ENCODE measurements at places on chromosomes 2 and 18. TPM values are rescaled to one million over a fixed set of nuclear protein-coding genes. Genes with fewer than 3 reads are reported as not detected.

Gene SCYGR6
- polyA plus RNA-seq, result not detected

Gene CNTNAP5
- 0.14 TPM for polyA plus RNA-seq

Gene VWC2L
- polyA plus RNA-seq, result not detected

Gene TMEM17
- polyA plus RNA-seq, result 1.4 TPM

Gene TLX2
- 0.14 TPM for polyA plus RNA-seq

Gene SPEG
- 63.9 TPM for polyA plus RNA-seq

Gene MEP1B
- not detected for polyA plus RNA-seq

Gene NTSR2
- not detected for polyA plus RNA-seq

DNA sequence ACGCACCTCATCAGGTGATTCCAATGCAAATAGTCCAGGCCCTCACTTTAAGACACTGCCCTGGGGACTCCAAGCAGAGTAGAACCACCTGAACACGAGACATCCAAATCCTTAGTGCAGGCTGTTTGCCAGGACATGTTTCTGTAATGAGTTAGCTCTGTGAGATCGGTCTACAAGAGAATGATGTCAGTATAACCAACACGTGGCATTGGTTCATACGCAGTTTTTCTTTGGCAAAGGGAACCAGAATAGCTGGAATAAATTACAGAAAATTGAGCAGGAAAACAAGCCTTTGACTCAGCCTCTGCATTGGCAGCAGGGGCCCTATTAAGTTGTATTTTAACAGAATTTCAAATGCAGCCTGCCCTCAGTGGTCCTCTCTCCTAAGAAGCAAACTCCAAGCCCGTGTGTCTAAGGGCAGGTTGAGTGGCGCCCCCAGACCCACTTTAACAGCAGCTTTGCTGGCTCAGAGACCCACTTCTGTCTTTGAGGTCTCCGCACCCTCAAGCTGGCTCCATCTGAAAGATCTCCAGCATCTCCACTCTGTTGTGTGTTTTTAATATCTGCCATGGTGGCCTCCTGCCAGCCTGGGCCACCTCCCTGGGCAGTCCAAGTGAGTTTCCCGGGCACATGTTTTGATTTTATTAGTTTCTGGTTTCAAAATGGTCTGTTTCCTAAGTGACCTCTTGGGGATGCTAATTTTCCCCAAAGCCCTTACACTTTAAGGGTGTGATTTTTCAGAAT, 61.3 kb downstream of the ALPK2 start:
- DNase-seq, result peak; percentile 97

- no peak for DNase-seq
Measured at GRCh38 chr2:160199683-160200389, at the start of gene ITGB6. ITGB6 (minus strand) TSS chr2:160200272; CDS start chr2:160200063, 209 bp downstream.

- no peak for DNase-seq
Measured at GRCh38 chr2:230202430-230203109, 17.2 kb downstream of the SP110 start.

DNA sequence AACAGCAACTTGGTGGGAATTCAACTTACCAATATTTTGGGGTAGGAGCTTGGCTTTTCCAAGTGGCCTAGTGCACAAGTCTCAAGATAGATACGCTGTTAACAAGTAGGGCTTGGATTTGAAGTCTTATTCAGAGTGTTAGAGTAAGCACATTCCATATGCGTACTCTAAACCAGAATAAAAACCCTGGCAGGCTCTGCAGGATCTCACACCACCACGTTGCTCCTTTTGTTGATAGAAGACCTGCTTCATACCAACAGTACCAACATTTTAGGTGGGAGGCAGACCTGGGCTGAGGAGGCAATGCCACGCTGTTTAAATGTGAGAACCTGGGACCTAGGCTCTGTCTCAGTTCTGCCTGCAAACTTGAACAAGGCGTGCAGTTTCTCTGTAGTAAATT, 214.0 kb downstream of the RNF144A start:
- no peak for DNase-seq

GRCh38 chr18:76658627-76659026, 163.6 kb upstream of the ZNF516 start:
- no peak for DNase-seq

- DNase-seq, result no peak
Measured at GRCh38 chr2:8627692-8628085, 54.2 kb upstream of the ID2 start.

GRCh38 chr2:120262150-120262549, 9.5 kb downstream of the RALB start:
- no peak for DNase-seq

GRCh38 chr2:8364668-8365067, 317.2 kb upstream of the ID2 start:
- DNase-seq, result no peak

DNA sequence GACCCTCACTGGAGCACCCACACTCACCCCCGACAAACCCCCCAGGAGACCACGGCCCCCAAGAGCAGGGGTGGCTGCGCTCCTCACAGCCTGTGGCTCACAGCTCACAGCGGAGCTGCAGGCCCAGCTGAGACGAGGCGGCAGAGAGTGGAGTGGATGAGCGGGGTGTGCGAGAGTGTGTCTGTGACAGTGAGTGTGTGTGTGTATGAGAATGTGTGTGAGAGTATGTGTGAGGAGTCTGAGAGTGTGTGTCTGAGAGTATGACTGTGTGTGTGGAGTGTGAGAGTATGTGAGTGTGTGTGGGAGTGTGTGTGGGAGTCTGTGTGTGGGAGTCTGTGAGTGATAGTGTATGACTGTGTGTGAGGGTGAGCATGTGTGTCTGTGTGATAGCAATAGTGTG, 55.3 kb upstream of the ID2 start:
- DNase-seq, result no peak

DNA sequence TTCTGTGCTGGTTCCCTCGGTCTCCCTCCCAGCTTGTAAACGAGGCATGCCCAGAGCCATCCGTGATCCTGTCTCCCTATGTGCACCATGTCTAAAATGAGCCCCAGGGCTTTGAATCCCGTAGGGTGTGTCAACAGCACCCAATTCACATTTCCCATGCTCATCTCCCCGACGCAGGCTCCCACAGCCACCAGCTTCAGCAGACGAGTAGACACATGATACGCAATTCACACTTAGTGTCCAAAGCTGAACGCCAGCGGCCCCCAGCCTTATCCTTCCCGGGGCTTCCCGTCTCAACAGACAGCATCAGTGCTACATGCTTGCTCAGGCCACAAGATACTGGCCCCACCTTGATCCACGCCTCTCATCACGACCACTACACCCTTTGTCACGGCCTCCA, 88.1 kb downstream of the EIPR1 start:
- no peak for DNase-seq

DNA sequence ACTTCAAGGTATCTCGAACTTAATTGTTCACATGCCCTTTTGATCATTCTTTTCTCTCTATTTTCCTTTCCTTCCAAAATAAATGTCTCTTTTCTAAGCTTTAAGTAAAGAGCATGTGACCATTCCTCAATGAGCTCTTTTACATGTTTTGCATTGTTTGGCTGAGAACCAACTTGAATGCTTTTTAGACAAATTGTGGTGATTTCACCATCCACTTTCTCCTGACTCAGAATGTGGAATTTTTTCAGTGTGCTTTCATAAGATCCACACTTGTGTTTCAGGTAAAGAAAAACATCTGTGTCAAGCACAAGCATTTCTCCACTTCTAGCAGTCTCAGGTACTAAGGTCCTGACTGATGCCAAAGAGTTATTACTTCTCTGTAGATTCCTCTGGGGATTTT, 10.7 kb downstream of the RBM43 start:
- DNase-seq, result peak; percentile 70

GRCh38 chr2:26527726-26528585, 50.0 kb upstream of the OTOF start:
- DNase-seq, result no peak

DNA sequence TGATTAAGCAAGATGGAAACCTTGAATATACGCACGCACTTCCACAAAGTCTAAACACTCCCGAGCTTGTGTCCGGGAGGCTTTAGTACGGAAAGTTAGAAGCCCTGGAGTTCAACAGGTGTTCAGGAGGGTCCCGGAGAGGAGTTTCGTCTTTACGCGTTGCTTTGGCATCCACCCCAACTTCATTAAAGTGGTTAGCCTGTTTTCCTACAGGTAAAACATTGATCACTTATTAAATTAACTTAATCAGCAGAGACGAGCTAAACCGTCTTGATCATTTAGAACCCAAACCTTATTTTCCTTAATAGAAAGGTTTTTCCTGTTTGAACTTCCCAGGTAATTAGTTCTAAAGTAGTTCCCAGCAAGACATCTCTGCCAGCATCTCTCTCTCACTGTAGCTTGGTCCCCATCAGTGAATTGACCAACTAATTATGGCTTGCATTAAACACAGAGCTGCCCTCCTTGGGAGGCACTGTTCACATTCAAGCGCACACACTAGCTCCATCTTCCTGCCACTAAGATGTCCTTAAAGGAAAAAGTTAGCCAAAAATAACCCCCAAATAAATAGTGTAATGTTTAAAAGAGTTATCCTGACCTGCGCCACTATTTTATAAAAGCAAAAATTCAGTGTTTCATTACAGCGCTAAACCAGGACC, 1.4 kb downstream of the NPAS2 start:
- DNase-seq, result no peak

- DNase-seq, result no peak
Measured at GRCh38 chr2:238010572-238010971, 43.8 kb downstream of the UBE2F start.

DNA sequence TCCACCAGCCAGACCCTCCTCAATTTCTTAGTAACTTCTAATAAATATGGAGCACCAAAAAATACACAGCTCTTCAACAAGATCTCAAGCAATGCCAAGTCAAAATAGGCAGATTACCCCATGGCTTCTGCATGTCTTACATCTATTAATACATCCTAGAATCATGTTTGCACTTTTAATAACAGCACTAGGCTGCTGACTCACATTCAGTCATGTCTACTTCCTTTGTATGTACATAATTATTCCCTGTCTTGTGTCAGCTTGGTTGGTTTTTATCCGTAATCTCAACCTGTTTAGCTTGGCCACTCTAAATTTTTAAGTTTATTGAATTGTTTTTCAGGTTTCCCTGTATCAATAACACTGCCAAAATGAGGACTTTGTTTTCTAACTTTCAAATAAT, 420.1 kb upstream of the ACVR2A start:
- no peak for DNase-seq

- DNase-seq, result no peak
Measured at GRCh38 chr2:241964133-241964532, 94.6 kb downstream of the RTP5 start.

DNA sequence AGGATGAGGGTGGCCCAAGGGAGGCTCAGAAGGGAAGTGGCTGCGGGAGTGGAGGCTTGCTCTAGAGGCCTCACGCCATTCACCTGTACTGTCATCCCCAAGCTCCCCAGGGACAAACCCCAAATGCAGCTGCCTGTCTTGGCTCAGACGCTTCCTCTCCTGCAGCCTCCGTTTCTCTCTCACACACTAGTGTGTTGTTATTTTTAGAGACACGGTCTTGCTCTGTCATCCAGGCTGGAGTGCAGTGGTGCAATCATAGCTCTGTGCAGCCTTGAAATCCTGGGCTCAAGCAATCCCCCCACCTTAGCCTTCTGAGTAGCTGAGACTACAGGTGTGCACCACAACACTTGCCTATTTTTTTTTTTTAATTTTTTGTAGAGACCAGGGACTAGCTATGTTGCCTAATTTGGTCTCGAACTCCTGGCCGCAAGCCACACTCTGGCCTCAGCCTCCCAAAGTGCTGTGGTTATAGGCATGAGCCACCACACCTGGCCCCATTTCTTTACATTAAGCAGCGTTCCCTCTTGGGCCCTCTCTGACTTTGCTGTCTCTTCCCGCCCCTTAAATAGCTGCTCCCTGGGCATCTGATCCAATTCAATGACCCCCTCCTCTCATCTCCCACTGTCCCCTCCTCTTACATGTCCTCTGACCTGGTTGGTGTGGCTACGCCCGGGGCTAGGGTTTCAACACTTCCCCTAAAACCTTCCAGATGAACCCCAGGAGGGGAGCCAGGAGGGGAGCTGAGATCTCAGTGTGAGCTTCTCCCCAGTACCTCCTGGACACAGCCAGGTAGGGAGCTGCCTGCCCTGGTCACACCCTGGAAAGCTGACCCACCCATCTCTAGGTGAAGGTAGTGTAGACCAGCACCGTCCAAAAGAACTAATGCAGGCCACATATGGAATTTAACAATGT, 24.0 kb upstream of the LOXHD1 start:
- no peak for DNase-seq

DNA sequence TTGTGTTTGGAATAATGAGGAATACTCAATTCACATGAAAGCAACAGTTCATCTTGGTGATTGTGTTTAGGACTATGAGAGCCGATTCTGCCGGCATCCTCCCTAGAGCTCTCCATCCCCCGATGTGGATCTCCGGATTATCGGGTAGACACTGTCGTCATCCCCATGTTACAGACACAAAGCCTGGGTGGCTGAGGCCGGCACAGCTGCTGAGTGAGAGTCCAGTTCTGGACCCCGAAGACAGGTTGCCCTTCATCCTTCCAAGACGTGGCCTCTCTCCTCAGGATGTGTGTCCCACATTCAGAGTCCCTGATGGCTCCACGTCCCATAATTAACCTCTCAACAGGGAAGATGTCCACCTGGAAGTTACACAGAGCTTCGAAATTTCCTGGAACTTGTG, 129.3 kb downstream of the HDAC4 start:
- no peak for DNase-seq

DNA sequence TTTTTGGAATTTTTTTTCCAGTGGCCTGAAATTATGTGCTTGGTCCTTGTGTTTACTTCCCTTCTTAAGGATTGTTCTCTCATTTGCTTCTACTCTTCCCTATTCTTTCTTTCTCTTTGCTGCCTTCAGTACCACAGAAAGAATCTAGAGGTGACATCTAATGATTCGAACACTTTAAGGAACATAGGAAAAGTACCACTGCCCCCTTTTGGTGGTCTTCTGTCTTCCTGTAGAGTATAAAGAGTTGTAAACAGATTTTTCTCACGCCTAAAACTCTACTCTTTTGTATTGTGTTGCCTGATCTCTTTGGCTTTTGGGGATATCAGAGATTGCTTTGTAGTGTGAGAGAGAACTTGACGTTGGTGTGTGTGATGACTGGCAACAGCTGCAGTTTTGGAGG, 7.0 kb upstream of the SCTR start:
- no peak for DNase-seq

GRCh38 chr2:20211420-20211819, 13.5 kb downstream of the SDC1 start:
- DNase-seq, result no peak

DNA sequence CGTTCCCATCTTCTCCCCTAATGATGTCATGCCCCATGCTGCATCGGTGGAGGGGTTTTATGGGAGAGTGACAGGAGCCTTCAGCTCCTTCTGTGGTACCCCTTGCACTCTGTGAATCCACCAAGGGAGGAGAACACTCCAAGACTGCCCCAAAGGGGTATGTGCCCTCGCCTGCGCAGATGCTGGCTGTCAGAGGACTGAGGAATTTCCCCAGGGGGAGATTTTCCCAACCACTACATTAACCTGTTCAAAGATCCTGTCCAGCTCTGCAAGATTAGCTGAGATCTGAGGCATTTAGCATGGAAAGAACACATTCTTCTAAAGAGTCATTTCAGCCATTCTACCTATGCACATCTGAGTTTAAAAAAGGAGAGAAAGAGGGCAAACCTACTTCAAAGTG, 143.2 kb upstream of the ITGA6 start:
- DNase-seq, result no peak

Data from muscle of back (tissue), 13 donors.